Stimulated activated naive CD4-positive, alpha-beta T cell treated with Interleukin-2 at 50 U/mL for 16 hours (primary cell): ENCODE measurements at places on chromosomes 7 and 10.

- no peak for DNase-seq
These were observed 25.9 kb downstream of the TNRC18 start for GRCh38 chr7:5397736-5398135.

DNA sequence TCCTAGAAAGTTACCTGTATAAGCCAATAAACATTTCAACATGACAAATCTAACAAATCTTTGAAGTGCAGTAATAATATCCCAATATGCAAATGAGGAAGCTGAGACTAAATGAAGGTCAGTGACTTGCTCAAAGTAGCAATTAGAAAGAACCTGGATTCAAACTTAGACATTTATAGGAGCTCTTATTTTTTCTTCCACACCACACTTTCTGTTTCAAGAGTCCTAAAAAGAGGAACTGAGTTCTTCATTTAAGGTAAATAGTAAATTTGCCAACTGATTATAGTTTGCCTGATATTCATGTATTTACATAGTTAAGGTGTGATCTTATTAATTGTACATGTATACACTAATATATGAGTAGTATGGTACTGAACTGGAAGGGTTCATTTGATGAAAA lies 44.0 kb downstream of the KLHDC10 start:
- no peak for DNase-seq

DNA sequence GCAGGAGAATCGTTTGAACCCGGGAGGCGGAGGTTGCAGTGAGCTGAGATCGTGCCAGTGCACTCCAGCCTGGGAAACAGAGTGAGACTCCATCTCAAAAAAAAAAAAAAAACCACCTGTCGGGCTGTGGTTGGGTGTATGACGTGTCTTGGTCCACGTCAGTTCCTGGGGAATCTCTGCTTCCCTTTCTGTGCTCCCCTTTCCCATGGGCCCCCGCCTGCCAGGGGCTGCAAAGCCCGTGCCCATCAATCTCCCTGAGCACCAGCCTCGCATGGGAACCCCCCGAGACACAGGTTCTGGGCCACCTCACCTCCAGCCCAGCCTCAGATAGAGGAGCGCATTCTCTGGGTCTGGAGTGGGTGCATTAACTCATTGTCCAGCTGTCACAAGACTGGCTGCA lies 2.3 kb upstream of the SH2B2 start:
- DNase-seq: no peak

- no peak for DNase-seq
These were observed 180.6 kb upstream of the NPVF start for GRCh38 chr7:25408876-25409275.

- DNase-seq: no peak
These were observed at the start of gene BBIP1 for GRCh38 chr10:110918643-110919348. Gene BBIP1, minus strand, starts transcription at chr10:110919180. Its CDS starts 1,023 bp downstream, at chr10:110918157.

GRCh38 chr7:74183142-74183541 lies 9.0 kb downstream of the EIF4H start:
- DNase-seq: no peak

DNA sequence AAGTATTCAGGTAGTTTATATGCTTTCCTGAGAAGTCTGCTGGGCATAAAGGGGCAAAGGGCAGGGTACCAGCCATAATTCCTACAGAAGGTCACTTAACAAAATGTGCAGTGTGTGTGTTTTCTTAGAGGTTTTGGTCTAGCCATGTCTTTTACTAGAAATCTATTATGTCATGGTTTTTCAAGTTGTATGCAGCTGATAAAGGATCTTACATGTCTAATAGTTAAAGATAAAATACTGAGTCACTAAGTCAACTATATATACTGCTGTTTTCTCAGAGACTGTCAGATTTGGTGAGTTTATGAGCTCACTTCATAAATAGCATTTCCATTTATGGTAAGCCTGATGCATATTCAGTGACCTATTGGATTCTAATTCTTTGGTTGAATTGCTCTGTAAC lies 7.7 kb downstream of the CASP2 start:
- DNase-seq: no peak

- no peak for DNase-seq
These were observed 76.2 kb upstream of the SLC25A13 start for GRCh38 chr7:96397936-96398598.

- no peak for DNase-seq
These were observed 44.2 kb downstream of the BPGM start for GRCh38 chr7:134690614-134691504.

GRCh38 chr10:79266543-79267312 lies 80.5 kb upstream of the PPIF start:
- no peak for DNase-seq

DNA sequence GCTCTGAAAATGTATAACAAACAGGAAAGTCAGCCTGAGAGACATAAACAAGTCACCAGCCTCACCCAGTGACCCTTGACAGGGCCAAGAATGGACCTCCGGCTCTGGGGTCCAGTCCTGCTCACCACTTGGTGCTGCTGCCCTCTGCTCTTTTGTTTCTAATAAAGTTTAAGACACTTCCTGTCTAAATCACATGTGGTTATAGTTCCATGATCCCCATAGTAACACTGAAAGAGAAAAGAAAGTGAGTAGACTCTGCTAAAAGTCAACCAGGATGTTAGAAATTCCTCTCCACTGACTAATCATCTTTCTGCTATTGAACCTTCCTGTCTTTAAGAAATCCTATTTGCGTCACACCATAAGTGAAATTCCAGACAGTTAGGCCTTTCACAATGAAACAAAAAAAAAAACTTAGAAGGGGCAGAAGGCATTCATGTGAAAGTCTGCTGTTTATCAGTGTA lies 179.2 kb upstream of the BET1 start:
- no peak for DNase-seq

GRCh38 chr10:91156196-91156595 lies 64.3 kb upstream of the PCGF5 start:
- DNase-seq: no peak

DNA sequence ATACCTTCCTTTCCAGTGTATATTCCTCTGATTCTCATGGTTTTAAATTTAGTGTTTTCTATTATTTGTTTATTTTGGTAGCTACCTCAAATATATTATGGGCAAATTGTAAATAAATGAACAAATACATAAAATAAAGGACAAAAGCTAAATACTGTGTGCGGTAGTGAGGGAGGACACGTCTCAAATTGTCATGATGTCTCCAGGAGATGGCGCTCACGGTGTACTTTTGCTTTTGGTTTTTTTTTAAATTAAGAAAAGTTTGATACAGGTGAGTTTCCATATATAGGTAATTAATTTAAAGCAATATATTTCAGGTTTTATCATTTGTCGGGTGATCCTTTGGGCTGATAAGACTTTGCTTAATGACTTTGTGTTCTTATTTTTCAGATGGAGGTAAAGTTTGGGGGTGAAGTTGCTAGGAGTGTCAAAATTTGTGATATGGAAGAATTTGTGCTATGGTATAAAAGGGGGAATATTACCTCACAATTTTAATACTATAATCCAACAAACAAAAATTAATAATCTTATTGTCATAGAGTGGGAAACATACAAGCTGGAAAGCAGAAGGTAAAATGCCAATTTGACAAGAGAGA lies 68.4 kb upstream of the TMEM229A start:
- no peak for DNase-seq

DNA sequence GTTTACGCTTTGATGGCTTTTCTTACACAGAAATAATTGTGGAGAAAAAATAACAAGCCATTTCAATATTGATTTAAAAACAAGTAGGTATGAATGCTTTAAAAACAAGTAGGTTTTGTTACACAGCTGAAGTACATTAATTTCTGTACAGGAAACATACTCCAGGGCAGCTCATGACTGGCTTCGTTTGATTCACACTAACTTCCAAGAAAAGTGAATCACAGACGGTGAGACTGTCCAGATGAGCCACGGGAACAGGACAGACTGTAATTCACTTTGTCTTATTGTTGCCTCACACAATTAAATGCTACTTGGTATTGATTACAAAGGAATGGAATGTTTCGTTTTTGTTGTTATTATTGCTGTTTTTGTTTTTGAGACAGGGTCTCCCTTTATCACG lies 26.6 kb upstream of the SNX10 start:
- no peak for DNase-seq

DNA sequence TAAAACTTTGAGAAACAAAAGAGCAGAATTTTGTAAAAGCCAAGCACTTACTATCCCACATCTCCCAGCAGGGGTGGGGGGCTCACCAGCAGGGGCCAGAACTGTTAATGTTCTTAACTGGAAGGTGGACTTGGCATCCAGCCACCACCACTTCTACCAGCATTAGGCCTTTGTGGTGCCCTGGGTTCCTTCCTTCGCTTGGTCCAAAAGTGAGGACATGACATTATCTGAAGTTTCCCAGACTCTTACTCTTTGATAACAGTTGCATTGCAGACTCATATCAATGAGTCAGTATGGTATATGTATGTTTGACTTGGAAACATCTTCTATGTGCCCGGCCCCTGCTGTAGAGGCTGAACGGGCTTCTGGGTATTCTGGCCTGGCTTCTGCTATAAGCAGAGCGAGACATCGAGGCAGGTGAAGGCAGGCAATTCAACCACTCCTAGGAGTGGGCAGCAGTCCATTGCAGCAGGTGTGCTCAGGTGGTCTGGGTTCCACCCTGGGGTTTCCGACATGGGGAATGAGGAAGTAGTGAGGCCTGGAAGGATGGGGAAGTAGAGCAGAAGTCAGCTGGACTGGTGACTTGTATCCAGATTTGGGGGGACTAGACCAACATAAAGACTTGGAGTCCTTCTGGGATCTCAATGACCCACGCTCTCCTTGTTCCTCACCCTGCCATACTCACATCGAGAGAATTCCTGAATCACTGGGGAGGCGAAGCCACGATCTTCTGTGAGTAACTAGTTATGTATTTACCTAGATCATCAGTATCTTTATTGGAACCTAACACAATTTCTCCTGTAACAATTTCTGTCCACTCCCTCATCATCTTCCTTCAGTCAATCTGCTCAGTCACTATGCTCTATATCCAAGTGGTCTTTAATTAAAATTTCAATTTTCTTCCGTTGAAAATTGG lies 4.1 kb downstream of the ZNF777 start:
- DNase-seq: no peak

GRCh38 chr10:114708717-114709335 lies 50.8 kb upstream of the ABLIM1 start:
- no peak for DNase-seq

DNA sequence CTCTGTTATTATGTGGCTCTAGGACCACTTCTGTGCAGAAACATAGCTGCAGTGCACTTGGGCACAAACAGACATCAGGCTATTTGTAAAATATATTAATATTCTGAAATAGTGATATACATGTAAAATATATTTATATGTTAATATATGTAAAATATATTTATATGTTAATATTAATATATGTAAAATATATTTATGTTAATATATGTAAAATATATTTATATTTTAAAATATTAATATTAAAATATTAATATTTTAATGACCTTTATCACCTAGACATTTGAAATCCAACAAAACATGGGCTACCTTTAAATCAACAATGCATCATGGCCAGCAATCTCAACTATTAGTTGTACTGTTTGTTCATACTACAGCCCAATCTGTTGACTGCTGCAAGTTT lies 347.2 kb downstream of the CALN1 start:
- DNase-seq: no peak

- DNase-seq: no peak
These were observed 20.3 kb downstream of the MBL2 start for GRCh38 chr10:52752261-52752660.

DNA sequence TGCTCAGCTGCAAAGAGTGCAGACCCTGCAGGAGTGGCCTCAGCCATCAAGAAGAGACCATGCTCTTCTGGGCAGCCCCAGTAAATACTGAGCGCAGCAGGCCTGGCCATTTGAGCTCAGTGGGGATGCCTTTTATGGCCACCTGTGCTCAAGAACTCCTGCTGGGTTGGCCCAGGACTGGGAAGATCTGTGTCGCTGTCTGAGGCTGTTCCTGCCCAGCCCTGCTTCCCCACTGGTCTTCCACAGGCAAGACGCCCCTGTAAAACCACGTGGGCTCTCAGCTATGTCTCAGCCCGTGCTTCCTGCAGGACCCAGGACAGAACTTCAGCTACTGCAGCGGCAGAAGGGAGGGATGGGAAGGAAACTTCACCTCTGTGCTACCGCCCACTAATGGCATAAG lies 10.5 kb upstream of the PPIF start:
- DNase-seq: no peak

DNA sequence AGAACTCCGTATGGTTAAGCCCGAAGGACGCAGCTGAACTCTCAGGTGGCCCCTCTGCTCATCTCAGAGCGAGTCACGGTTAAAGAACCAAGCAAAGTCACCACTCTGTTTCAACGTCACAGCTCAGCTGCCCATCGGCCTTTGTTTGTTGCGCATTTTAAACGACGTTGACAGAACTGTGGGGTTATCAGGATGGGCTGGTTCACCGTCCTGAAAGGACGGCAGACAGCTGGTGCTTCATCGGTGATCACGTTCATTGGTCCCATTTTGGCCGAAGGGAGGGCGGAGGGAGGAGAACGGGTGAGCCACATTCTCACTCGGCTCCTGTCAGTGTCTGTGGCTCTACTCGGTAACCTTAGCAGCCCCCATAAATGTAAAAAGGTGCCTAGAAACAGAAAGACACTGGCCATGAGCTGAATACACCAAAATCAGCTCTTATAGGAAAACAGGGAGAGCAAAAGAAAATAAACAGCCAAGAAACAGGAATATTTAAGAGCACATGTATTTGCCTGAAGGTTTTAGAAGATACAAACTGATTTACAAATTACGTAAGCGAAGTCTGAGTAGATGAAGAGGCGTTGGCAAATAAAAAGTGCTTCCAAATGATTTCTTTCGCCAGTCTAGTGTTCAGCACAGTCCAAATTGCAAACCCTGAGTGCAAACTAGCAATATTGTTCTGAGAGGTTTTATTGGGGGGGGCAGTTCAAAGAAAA lies 8.4 kb downstream of the PRKAG2 start:
- no peak for DNase-seq

DNA sequence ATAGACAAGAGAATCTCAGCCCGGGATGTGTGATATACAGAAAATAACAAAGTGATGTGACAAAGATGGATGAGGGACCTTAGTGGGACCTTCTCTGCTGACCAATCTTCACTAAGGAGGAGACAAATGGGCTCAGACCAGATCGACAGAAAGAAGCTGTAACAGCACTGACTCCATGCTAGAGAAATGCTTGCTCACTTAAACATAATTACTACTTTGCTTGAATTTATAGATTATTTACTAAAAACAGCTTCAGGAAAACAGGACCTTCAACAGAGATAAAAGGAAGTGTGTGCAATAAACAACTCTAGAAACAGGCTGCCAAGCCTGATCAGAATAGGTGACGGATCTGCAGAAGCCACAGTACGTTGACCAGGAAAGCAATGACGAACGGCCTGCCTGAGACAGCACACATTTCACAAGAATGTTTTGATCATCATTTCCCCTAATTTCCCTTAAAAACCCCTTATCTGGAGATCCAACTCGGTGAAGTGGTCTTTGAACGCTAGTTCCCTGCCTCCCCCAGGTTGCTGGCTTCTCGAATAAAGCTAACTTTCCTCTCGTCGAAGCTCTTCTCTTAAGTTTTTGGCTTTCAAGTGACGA lies 98.4 kb upstream of the STEAP1B start:
- no peak for DNase-seq
